Activated CD4-positive, CD25-positive, alpha-beta regulatory T cell (primary cell): ENCODE measurements at places on chromosomes 2 and 18.

DNA sequence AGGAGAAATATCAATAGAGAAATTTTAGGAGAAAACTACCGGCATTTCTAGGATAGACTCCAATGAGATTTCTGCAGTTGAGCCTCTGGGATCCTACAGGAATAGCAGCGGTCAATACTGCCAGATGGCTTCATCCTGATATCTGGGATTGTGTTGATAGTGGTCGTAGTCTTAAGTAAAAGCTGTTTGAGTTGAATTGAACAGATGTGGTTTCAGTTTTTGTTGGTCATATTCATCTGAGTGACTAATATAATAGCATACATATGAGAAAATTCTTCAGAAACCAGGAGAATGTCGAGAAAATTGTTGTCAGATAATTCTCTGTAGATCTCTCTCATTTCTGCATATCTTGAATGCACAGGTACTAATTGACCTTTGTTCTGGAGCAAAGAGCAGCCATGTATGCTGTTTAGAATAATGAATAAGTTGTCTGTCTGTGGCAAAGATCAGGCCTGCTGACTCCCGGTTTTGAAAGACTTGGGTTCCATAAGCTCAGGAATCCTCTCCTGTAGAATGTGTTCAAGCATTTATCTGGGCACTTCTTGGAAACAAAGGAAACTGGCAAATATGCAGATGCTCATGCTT, 288.1 kb downstream of the TMX3 start:
- no peak for DNase-seq

DNA sequence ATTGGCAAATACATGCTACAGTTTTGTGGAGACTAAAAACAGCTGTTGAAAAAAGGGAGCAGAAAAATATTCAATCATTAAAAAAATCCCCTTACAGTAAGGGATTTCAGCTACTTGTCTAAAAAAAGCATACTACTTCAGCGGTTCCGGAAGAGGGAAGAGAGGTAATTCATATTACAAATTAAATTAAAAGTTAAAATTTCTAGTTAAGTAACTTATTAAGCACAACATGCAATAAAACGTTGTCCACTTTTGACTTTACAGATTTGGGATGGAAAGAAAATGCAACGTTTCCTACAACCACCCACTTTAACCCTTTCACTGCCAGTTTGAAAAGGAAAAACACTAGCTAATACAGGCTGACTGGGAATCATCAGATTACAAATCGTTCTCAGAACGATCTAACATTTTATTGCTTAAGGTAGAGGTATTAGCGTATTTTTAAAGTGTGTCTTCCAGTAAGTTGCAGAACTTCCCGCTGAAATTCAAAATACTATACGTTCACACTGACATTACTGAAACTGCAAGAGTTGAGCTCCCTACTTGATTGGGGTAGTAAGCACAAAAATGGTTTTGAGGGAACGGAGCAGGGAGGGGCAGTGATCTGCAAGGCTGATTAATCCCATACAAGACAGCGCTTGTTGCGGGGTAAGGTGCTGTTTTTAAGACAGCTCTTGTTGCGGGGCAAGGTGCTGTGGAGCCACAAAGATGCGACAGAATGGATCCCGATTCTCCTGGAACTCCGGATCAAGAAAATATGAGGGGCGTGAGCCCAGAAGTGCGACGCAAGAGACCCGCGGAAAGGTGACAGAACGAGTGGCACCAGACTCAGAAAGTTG, 743 bp downstream of the HADHA start:
- no peak for DNase-seq

DNA sequence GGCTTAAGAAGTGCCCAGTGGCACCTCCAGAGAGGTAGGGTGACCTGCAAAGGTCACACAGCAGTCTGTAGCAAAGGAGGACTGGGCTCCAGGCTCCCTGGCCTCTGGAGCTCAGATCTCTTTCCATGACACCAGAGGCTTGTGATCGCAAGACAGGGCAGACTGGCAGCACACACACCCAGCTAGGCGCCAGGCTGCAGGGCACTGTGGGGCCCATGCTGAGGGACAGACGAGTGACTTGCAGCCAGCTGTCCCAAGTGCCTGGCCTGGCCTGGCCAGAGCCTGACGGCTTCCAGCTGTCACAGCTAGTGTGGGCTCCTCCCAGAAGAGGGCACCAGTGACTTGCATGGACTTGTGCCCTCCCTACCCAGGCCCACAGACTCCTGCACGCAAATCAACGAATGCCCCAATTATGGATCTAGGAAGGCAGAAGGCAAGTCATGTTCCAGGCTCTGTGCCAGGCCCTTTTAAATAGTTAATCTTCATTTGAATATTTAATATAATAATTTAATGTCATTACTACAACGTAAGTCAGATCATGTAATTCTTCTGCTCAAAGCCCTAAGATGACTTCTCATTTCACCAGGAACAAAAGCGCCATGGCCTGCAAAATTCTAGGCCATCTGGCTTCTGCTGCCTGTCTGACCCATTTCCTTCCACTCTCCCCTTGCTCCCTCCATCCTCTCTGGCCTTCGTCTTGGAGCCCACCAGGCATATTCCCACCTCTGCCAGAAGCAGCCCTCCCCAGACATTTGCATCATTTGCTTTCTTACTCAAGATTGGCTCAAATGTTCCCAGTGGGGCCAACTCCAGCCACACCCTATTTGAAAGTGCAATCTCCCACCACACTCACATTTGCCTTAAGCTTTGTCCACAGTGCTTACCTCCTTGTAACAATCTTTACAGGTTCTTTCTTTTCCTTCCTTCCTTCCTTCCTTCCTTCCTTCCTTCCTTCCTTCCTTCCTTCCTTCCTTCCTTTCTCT, 3.7 kb upstream of the SPEG start:
- no peak for DNase-seq

- DNase-seq = no peak
Measured at GRCh38 chr18:22052405-22053105, 116.8 kb upstream of the GATA6 start.

DNA sequence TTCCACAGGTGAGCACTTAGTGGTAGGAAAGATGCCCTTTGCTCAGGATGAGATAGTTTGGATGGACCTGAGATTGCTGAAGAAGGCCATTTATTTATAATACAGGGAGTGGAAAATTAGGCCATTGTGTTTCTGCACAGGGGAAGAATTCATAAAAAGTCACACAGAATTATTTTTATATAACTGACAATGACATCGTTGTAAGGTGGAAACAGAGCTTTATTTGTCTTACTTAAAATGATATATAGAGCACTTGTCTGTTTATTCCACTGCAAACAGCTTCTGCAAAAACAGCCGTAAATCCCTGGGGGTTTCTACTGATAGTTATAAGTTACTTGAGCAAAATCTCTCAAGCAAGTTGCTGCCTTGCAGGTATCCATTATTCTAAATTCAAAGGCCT, 158.1 kb upstream of the ZNF521 start:
- no peak for DNase-seq

DNA sequence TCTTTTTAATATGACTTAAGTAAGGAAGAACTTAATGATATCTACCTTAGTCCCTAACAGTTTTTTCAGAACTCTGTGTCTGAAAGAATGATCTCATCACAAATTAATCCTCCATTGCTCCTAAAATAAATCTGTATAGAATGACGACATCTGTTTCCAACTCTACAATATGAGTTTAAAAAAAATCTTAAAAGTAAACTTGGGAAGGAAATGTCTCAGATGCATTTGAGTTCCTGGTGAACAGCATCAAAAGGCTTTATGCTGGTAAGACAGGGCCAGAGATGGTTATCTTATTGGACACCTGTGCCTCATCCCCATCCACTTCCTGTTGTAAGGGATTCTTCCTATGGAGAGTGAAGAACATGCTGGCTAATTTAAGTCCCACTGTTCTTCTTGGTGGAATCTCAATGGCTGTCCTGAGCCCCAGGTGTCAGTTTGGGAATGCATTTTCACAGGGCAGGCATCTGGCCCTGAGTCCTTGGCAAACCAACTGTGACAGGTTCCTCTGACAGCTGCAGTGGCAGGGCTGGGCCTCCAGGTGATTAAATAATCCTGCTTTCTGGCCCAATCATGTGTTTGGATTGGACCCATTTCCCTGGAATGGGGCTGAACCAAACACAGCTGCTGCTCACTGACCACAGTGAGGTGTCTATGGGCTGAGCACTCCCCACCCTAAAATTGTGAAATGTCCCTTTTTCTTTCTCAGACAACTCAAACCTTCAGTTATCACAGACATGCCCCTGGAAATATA, 12.9 kb upstream of the NCKAP5 start:
- no peak for DNase-seq

GRCh38 chr2:118177318-118177717, 89.0 kb downstream of the INSIG2 start:
- no peak for DNase-seq

DNA sequence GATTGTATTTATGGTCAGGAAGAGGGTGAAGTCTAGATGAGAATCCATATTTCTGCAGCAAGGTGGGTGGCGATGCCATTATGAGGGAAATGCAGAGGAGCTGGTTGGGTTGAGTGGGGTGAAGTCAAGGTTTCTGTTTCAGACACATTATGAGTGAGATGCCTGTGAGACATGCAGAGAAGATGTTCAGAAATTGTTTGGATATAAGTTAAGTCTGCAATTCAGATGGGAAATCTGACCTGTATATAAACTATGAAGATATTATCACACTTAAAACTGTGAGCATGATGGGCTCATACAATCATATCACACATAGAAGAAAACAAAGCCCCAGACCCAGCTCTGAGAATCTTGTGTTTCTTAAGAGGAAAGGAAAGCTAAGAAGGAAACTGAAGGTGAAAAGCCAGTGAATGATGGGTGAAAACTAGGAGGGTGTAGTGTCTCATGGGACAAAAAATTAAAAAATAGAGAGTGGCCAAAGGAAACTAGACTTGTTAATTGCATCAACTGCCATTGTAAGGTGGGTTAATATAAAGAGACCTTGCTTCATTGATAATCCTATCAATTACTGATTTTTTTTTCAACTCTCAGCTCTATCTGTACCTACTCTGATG, 14.2 kb downstream of the GALNT5 start:
- DNase-seq = no peak

GRCh38 chr18:47680488-47680887, 250.0 kb downstream of the SMAD2 start:
- no peak for DNase-seq

- no peak for DNase-seq
Measured at GRCh38 chr2:27965841-27966240, 75.3 kb downstream of the BABAM2 start.

GRCh38 chr18:44844486-44844885, 163.8 kb downstream of the SETBP1 start:
- no peak for DNase-seq

DNA sequence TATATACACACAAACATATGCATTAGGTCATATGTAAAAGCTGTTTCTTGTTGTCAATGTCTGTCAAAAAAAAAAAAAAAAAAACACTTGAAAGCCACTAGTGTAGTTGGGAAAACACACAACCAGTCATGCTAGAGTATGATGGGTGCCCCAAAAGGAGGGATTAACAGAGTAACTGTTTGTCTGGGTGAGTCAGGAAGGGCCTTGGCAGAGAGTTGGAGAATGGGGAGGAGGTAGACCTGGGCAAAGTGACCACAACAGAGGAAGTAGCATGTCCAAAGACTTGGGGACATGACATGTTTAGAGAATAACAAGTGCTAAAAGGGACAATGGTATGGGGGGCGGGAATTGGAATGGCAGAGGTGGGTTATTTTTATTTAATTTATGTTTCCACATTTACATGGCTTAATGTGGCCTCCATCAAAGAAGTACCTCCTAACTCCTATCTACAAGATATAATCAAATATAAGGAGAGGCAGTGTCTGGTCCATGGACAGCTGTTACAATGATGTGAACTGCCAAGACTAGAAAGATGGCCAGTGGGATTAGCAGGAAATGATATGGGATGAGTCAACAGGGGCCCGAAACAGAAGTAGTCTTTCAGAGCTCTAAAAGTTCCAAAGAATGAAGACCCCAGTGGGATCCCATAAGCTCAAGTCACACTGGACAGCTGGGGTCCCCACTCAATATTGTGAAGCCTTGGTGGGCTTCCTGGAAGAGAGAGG, 99.9 kb upstream of the ZFP36L2 start:
- DNase-seq = no peak

- no peak for DNase-seq
Measured at GRCh38 chr18:8525692-8526091, 83.5 kb upstream of the RAB12 start.

- no peak for DNase-seq
Measured at GRCh38 chr2:168633200-168633599, 169.2 kb upstream of the NOSTRIN start.

DNA sequence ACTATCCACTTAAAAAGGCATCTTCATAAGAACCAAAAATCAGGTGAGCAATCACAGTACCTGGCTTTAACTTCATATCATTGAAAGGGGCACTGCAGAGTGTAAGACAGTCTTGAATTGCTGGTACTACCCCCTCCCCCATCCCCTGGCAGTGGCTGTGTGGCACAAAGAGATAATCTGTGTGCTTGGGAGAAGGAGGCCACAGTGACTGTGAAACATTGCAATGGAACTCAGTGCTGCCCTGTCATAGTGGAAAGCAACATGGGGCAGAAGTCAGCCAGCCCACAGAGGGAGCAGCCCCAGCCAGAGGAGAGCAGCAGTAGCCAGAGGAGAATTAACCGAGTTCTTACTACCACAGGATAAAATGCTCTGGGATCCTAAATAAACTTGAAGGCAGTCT, 45.3 kb upstream of the UGP2 start:
- DNase-seq = no peak

- no peak for DNase-seq
Measured at GRCh38 chr2:20012282-20013125, at the start of gene MATN3. Gene MATN3 (minus strand): TSS chr2:20012668. CDS start chr2:20012631, 37 bp downstream.
